Putamen (tissue), 1 donor: ENCODE measurements at places on chromosomes 11 and 22.

- DNase-seq = no peak
Measured at GRCh38 chr11:9675691-9676090, 11.8 kb downstream of the SWAP70 start.

DNA sequence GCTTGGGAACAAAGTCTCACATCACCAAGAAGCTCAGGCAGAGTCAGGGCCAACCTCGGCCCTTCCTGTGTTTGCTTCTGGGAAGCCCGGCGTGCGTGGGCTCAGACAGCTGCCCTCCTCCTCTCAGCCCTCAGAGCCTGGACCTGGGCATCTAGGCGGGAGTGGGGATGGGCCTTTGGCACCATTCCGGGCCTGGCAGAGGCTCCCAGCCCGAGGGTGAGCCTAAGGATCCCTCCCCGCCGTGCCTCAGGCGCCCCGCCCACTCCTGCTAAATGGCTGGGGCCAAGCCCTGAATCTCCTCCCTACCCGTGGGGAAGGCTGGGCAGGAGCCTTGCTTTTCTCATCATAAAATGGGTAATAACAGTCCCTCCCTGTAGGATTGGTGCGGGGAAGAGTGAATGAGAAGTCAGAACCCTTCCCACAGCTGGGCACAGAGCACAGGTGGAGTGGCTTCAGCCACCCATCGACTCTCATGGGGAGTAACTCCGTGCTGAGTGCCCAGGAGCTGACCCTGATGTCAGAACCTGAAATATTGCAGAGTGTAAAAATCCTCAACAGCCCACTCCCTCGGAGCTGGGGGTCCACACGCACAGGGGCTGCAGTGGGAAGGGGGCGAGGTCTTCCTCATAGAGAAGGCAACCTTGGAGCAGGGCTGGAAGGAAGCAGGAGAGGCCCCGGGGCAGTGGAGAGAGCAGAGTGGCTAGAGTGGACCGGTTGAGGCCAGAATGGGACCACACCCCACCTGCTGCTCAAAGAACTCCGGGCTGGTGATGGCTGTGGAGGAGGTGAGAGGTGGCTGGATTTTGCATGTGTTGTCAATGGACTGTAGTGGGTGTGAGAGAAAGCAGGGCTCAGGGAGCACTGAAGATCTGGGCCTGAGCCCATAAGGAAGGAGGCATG, 18.8 kb upstream of the CDKN1C start:
- DNase-seq = no peak

GRCh38 chr22:27108425-27109114, 451.2 kb downstream of the MIAT start:
- DNase-seq = no peak

GRCh38 chr22:30312053-30312452, 14.7 kb downstream of the TBC1D10A start:
- DNase-seq = no peak

DNA sequence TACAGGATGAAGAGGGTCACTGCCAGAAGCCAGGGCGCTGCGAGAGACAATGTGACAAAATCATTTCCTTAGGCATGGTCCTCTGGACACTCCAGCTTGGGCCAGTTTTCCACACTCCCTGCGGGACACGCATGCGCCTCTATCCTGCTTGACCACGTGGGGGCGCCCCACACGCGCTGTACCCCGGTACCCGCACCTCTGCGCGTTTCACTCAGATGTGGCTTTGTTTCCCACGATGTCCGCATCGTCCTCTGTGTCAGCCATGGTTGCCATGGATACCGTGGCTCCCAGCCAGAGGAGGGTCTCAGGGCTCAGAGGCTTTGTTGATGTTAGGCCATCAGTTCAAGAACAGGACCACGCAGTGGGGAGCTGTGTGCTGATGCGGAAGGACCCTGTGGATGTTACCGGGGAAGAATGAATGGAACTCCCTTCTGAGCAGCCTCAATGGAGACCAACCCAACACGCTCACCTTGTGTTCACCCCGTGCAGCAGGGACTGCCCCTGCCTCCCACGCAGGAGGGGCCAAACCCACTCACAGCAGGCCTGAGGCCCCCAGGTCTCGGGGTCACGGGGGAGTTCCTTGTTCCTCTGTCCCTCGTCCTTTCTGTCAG, 101.1 kb upstream of the SLC22A12 start:
- DNase-seq = peak; percentile 16

- DNase-seq = no peak
Measured at GRCh38 chr22:36352803-36353507, 34.8 kb downstream of the MYH9 start.

DNA sequence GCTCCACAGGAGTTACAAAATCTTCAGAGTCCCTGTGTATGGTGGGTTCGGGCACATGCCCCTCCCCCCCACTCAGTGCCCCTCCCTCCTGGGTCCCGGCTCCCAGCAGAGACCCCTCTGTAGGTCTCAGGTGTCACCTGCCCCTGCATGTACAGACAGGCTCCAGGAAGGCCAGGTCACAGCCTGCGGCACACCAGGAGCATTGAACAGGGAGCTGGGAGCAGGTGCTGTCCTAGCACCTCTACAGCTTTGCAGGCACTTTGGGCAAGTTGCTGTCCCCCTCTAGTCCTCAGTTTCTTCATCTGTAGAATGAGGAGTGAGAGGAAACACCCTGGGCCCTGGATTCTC, 80.1 kb upstream of the RTL6 start:
- no peak for DNase-seq

- no peak for DNase-seq
Measured at GRCh38 chr22:21942407-21943343, 10.0 kb downstream of the PPM1F start.

- no peak for DNase-seq
Measured at GRCh38 chr22:46459347-46460065, 77.9 kb downstream of the CELSR1 start.

DNA sequence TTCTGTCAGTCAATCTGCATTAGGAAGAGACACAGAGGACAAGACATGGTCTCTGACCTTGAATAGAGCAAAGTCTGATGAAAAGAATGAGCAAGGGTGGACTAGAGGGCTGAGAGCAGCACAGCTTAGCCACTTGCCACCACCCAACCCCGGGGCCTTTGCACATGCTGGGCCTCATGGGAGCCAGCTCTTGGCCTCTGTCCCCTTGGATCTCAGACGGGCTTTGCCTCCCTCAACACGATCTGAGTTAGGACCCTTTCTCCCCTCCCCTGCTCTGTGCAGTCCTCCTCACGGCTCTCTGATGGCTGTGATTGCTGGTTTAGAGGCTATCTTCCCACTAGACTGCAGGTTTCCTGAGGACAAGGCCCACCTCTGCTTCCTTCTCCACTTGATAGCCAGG, 131.6 kb upstream of the B3GAT1 start:
- DNase-seq = no peak

- no peak for DNase-seq
Measured at GRCh38 chr11:9956483-9956882, 292.6 kb downstream of the SWAP70 start.

DNA sequence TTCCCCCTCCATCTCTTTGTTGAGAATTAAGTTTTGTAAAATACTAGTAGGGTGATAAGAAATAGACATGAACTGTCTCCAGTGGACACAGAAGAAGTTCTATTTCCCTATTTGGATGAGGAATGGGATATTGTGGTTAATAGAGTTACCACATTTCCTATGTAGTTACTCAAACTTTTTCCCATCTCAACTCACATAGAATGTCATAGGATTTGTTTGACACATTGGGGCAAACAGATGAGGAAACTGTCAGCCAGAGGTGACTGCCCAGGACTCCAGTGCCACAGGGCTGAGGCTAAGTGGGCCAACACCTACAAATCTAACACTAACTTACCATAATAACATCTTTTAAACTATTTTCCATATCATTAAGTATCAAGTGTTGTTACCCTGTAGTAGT, 58.3 kb downstream of the CCDC83 start:
- DNase-seq = no peak

DNA sequence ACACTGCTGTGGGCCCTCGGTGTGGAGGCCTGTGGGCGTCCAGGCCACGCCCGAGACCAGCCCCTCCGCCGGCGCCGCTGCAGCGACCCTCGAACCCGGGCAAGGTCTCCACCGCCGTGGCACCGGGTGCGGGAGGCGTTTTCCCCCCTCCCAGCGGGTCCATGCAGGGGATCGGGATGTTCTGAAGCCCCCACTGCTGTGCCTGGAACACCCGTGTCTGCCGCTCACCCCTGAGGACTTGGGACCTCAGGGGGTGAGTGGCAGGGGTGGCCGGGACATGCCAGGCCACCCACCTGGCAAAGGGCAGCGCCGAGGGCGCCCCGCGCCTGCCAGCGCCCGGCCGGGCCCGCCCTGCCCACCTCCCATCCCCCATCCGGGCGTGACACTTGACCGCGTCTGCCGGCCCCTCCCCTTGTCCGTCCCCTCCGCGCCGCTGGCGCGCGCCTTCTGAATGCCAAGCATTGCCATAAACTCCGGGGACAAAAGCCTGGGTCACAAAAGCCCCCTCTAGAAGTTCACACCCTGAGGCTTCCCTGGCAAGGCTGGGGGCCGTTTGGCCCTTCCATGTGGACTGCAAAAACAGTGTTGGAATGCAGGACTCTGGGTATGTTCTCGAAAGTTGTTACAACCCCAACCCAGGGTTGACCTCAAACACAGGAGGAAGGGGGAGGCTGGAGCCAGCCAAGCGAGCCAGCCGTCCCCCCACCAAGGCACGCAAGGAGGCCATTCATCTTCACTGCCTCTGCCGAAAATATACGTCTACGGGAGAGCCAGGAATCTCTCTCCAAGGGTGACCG, 819 bp upstream of the KCNQ1OT1 start:
- peak; percentile 47 for DNase-seq

- no peak for DNase-seq
Measured at GRCh38 chr11:86492370-86493010, 117.8 kb downstream of the CCDC81 start.

GRCh38 chr11:93196816-93197379, 893 bp downstream of the SLC36A4 start:
- DNase-seq = no peak

- DNase-seq = no peak
Measured at GRCh38 chr11:35077709-35078469, 61.1 kb upstream of the CD44 start.

- peak; percentile 98 for DNase-seq
Measured at GRCh38 chr11:115504276-115505158, at the start of gene CADM1. TSS of gene CADM1 (minus strand) at chr11:115504415.

DNA sequence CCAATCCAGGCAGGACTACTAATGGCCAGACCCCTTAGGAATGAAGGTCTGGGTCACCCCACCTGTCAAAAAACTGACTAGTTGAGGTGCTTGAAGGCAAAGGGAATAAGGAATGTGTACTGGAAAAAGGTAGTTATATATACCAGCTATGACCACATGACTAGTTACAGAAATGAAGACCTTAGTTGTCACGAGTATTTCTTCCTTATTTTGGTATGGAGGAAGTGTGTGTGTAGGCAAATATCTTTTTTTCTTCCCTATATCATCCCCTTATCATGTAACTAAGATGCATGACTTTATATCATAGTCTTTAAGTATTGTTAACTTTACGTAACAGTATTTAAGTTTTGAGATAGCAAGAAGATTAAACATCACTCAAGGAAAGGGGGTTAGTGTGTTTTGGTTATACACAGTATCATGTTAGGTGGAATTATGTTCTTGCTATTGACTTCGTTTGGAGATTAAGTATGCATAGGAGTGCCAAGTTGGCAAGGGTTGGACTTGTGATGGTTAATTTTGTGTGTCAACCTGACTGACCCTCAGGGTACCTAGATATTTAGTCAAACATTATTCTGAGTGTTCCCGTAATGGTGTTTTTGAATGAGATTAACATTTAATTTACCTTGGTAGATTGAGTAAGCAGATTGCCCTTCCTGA, 38.2 kb upstream of the NARS2 start:
- DNase-seq = no peak

- DNase-seq = no peak
Measured at GRCh38 chr11:34583818-34584217, 37.1 kb upstream of the EHF start.

DNA sequence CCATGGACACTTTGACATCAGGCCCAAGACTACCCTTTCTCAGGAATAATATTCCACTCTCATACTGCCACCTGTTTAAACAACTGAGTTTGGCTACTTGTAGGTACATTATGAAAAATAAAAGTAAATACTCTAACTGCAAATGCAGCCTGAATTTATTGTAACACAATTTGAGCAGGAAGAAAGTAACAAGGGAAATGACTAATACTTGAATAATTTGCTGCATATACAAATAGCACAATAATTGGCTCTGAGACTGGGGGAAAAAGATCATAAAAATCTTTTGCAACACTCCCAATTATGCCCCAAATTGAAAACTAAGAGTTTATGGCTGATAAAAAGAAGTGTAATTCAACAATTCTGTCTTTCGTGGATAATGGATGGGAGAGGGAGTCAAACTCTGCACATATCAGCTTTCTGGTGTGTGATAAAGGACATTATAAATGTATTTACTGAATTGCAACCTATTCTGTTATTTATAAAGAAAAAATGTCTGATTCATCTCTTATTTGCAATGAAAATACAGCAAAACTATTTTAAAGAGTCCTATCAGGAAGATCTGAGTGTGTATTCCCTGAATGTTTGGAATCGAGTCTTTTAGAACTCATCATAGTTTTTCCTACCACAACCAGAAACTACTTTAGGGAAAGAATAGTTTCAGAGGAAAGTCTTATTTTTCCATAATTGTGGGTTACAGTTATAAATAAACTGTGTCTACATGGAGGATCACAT, 359.0 kb downstream of the JRKL start:
- DNase-seq = no peak

- no peak for DNase-seq
Measured at GRCh38 chr11:18958221-18958910, 19.2 kb upstream of the MRGPRX1 start.

- no peak for DNase-seq
Measured at GRCh38 chr11:3345736-3346135, 33.2 kb downstream of the ZNF195 start.

DNA sequence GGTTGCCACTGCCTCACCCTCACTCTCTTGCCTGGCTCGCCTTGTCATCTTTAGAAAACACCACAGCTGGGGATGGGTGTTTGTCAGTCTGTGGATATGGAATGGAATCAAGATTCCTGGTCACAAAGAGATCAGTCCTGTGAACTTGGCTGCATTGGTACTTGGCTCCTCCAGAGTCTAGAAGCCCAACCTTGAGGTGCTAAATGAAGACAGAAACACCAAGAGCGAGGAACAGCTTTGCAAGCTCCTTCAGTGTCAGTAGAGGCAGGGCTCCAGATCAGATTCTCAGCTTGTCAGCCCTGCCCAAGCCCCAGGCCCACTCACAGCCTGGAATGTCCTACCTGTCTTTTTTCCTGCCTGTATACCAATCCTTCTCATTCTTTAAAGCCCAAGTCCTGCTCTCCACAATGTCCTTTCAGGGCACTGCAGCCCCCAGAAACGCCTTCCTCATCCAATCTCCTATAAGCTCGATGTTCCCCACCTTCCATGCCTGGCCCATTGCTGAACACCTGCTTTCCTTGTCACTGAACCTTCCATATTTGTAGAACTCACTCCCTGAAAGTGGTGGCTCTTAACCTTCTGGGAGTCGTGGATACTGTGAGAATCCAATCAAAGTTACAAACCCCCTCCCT, 188.9 kb downstream of the BCR start:
- no peak for DNase-seq
